RWPE2 (cell line): ENCODE measurements at places on chromosomes 3 and 15.

GRCh38 chr3:64399205-64399800, 174.0 kb upstream of the PRICKLE2 start:
- no peak for DNase-seq

DNA sequence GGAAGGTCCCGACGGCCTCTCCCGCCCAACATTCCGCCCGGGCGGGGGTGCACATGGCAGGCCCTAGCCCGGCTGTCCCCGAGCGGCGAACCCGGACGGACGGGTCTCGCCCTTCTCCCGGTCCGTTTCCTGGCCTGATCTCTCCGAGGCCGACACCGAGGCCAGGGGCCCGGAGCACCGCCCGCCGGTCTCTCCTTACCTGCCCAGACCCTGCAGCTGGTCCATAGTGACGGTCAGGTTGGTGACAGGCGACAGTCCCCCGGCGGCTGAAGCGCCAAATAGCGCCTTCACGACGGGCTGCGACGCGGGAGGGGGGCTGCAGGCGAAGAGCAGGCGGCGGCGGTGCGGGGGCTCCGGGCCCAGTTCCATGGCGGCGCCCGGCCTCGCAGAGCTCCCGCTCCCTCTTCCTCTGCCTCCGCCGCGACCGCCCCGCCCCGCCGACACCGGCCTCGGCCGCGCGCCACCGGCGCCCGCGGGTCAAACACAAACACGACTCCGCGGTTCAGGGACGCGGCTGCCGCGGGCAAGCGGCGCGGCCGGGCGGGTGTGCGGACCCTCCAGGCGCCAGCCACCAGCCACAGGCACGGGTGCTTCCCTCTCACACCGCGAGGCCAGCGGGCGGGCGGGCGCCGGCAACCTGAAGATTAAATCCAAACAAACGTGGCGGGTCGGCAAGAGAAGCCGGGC, 495 bp downstream of the CDC25A start:
- peak; percentile 82 for DNase-seq

- peak; percentile 86 for DNase-seq
These were observed 9.1 kb upstream of the SKIC8 start for GRCh38 chr15:78308422-78309032.

DNA sequence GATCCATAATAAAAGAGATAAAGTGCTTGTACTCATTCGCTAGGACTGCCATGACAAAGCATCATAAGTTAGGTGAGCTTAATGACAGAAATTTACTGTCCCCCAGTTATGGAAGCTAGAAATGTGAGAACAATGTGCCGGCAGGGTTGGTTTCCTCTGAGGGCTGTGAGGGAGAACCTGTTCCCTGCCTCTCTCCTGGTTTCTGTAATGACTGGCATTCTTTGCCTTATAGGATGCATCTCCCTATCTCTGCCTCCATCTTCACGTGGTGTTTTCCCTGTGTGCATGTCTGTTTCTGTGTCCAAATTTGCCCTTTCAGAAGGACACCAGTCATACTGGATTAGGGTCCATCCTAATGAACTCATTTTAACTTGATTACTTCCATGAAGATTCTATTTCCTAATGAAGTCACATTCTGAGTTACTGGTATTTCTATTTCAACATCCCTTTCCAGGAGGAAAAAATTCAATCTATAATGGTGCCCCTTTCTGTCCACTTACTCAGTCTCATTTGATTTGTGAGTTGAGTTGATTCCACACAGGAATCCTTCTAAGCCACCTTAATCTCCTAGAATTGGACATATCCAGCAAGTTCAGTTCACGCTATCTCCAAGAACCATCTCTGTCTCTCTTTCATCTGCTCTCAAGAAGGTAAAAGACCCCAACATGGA, 71.2 kb upstream of the LIPC start:
- no peak for DNase-seq

- DNase-seq, result no peak
These were observed 125.0 kb upstream of the CGNL1 start for GRCh38 chr15:57251308-57251707.

DNA sequence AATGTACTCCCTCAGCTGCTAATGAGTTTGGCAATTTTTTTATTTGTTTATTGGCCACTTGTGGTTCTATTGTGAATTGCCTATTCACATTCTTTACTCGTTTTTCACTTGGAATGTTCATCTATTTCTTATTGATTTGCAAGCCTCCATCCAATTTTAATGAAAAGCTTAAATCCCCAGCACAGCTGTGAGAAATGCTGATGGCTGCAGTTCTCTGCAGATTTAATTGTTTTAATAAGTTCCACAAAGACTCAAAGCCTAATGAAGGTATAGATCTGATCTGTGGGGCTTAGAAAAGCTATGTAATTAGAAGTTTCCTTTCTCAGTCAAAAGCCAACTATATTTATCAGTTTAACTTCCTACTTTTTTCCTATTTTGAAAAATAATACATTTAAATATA, 41.5 kb downstream of the LYZL4 start:
- DNase-seq, result no peak

DNA sequence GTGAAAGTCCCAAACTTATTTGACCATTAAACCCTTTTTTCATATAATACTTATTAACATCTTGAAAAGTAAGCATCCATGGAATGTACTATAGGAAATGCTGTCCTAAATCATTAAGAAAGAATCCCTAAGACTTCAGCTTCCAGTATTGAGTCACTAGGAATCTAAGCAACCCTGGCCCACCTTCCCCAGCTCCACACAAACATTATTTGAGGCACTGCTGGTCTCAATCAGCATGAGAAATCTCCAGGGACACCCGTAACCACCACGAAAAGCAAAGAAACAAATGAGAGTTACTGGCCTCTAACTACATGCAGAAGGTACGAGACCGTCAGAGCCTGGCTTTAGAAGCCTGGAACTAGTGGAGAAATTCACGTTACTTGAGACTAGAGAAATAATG, 68.2 kb downstream of the POLQ start:
- DNase-seq, result no peak

DNA sequence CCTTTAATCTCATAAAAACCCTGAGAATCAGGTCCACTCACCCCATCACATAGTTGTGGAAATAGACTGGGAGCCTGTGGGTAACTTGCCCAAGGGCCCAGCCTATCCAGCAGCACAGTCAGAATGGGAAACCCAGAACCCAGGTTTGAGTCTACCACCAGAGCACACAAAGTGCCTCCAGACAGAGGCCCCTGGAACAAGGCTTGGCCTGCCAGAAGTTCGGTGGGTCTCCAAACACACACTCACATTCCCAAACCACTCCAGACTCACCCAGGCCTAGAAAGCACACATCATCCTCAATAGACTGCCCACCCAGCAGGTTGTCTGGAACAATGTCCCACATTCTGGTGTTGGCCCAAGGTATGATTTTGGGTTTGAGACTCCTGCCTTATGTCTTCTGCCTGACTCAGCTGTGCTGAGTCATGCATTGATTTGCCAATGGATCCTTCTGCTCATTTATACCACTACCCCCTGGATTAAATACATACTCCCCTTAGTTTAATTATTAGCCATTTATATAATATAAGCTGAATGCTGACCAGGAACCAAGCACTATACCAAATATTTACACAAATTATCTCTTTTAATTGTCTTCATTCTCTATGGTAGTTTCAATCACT, 4.5 kb downstream of the SLC12A8 start:
- DNase-seq, result no peak

DNA sequence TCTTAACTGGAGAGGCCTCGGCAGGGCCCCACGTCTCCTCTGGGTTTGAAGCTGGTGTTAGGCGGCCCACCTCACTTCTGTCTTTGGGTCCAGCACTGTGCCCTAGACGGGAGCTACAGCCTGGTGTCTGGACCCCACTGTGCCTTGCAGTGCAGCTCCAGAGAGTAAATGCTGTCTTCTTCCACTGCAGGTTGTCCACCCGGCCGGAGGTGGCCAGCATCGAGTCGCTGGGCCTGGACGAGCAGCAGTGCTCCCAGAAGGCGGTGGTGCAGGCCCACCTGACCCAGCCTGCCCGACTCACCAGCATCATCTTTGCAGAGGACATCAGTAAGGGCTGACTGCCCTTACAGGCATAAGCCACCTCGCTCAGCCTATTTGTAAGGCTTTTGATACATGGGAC, 53.1 kb upstream of the TAMM41 start:
- no peak for DNase-seq

GRCh38 chr15:40501487-40501886, 30.7 kb downstream of the CHST14 start:
- DNase-seq, result no peak

- DNase-seq, result no peak
These were observed 63.1 kb downstream of the SPSB4 start for GRCh38 chr3:141114179-141114745.

- no peak for DNase-seq
These were observed 199.7 kb downstream of the AKAP13 start for GRCh38 chr15:85579957-85580694.

DNA sequence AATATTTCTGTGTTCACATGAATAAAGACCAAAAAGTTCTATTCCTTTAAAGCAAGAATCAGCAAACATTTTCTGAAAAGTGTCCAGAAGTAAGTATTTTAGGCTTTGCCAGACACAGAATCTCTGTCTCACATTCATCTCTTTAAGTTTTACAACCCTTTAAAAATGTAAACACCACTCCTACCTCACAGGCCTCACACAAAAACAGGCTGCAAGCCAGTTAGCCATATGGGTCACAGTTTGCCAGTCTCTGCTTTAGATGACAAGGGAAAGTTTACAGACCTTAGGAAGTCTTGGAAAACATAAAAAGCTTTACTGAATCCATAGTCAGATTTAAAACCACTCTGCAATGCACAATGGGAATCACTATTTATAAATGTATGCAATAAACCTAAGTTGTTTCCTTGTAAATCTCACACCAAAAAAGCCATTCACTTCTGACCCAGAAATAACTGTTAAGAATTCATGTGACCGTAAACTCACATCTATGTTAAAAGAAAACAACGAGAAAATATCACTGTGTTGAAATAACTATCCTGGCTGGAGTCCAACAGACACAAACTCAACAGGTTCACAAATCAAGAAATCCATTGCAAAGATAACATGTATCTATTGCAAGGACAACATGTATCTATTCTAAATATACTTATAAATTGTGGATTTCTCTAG, 308.2 kb downstream of the ULK4 start:
- no peak for DNase-seq

DNA sequence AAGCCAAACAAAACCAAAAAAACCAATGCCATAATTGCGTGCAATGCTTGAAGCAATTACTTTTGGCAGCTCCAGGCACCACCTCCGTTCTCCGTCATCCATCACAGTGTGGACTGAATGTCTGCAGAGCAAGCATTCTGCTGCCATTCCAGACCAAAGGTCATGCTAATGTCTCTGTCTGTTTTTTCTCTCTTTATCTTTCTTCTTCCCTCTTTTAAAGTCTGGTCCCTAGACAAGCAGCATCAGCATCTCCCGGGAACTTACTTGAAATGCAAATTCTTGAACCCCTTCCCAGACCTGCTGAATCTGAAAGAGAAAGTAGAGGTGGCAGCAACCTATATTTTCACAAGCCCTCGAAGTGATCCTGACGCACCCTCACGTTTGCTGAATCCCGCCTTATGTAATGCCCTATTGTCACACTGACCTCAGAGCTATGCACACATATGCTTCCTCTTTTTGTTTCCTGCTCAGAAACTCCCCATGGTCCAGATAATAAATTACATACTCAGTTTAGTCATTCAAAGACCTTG, 297.3 kb upstream of the PROK2 start:
- no peak for DNase-seq

DNA sequence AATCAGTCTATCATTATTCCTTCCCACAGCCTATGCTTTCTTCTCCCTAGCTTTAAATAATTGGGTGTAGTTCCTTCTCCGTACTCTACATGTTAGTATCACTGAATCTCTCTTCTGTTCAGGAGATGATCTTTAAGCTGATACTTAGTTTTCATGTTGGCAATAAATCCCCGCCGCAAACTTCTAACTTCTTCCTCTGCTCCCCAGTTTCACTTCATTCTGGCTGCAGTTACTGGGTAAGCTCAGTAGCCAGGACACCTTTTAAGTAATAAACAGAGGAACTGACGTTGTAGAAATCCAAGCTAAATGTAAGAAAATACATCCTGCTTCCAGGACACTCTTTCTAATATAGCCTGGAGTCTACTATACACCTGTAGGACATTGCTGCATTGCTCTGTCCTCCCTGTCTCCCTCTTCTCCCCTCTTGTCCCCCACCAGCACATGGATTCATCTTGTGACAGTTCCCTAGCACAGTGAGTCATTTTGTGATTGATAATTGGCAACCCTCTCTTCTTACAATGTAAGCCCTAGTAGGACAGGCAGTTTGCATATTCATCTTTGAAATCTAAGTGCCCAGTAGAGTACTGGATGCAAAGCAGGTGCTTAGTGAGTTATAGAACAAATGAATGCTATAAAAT, 598.2 kb downstream of the UNC13C start:
- DNase-seq, result no peak

DNA sequence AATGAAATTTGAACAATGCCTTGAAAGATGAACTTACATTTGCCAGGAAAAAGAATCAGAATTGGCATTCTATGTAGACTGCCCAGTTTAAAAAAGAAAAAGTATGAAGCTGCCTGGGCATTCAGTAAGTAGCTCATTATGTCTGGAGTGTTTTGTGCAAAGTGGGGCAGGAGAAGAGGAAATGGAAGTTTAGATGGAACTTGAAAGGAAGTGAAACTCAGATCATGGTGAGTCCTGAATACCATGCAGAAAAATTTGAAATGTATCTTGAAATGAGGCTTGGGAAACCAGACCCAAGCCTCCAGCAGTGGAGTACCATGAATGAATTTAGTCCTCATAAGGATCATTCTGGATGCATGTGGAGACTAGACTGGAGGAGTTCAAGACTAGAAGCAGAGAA, 4.8 kb upstream of the MORC1 start:
- no peak for DNase-seq

DNA sequence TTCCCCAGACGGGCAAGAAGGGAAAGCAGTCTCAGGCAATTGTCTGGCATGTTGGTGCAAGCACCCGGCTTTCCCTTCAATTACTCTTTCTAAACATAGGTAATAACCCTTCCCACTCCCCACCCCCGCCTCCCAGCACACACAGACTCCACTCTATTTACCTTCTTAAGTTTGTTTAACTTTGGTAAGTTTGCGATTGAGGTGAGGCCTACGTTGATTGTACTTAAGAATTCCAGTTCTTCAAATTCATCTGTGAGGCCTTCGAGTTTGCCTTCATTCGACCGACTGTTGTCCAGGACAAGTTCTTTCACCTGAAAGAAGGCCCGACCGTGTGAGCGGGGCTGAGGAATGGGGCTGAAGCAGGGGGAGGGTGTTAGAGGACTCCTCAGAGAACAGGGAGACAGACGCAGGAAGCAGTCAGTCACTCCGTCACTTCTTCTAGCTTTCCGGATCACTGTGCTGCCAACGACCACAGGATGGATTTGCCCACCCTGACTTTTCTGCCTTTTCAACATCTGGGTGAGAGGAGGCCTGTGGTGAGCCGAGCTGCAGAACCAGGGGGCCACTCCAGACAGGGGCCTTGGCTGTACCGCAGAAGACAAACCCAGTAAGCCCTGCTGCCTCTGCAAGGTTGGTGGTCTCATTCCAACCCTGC, 33.0 kb downstream of the ANP32A start:
- no peak for DNase-seq

GRCh38 chr3:20666091-20666490, 480.1 kb upstream of the SGO1 start:
- DNase-seq, result no peak

GRCh38 chr3:118943597-118943996, 91.0 kb downstream of the IGSF11 start:
- DNase-seq, result no peak
